ENCODE measurements at places on chromosomes 2 and 18. TPM values are rescaled to one million over a fixed set of nuclear protein-coding genes. Genes with fewer than 3 reads are reported as not detected.

The DLX1 gene
- total RNA-seq = not detected

The GULP1 gene
- 15.7 TPM for total RNA-seq

The THSD7B gene
- under 0.01 TPM for total RNA-seq

The MC4R gene
- total RNA-seq = not detected

The CFLAR gene
- 316 TPM for total RNA-seq

All from dermis blood vessel endothelial cell (primary cell).